ENCODE measurements at places on chromosomes 5 and 9. TPM values are rescaled to one million over a fixed set of nuclear protein-coding genes. Genes with fewer than 3 reads are reported as not detected.

The PCDH12 gene
- under 0.01 TPM for total RNA-seq

- DNase-seq: no peak
- H3K36me3 ChIP-seq: no peaks in the 10 kb centered on the region
- no peak overlapping the region for H3K4me3 ChIP-seq
- H3K27ac ChIP-seq: no peak overlapping the region
These were observed 299.4 kb downstream of the PARP8 start for GRCh38 chr5:50965654-50966375.

- DNase-seq: peak; percentile 33
- H3K4me3 ChIP-seq: no peak overlapping the region
- H3K4me1 ChIP-seq: peaks cover 5% of the 10 kb centered on the region
- peak overlapping the region; percentile 6 for H3K27ac ChIP-seq
- H3K36me3 ChIP-seq: no peaks in the 10 kb centered on the region
- H3K27me3 ChIP-seq: no peaks in the 10 kb centered on the region
These were observed 24.6 kb downstream of the RAPGEF6 start for GRCh38 chr5:131610198-131611063.

DNA sequence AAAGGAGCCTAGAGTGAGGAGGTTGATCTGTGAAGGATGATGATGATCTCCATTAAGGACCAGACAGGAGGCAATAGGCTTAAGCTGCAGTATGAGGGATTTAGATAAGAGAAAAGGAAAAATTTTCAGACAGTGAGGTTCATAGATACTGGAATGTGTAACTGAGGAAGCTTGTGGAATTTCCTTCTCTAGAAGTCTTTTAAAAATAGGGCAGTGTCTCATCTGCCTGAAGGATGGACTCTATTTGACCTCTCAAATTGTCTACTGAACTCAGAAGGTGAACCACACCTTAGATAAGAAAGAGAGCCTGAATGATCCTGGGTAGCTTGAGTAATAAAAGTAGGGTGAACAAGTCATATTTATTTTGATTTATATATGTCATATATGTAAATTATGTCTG, 148.2 kb upstream of the CDKN2B start:
- H3K27ac ChIP-seq: no peak overlapping the region
- H3K4me3 ChIP-seq: no peak overlapping the region
- no peaks in the 10 kb centered on the region for H3K36me3 ChIP-seq
- H3K4me1 ChIP-seq: peaks cover 7% of the 10 kb centered on the region

The STPG3 gene
- total RNA-seq: not detected

DNA sequence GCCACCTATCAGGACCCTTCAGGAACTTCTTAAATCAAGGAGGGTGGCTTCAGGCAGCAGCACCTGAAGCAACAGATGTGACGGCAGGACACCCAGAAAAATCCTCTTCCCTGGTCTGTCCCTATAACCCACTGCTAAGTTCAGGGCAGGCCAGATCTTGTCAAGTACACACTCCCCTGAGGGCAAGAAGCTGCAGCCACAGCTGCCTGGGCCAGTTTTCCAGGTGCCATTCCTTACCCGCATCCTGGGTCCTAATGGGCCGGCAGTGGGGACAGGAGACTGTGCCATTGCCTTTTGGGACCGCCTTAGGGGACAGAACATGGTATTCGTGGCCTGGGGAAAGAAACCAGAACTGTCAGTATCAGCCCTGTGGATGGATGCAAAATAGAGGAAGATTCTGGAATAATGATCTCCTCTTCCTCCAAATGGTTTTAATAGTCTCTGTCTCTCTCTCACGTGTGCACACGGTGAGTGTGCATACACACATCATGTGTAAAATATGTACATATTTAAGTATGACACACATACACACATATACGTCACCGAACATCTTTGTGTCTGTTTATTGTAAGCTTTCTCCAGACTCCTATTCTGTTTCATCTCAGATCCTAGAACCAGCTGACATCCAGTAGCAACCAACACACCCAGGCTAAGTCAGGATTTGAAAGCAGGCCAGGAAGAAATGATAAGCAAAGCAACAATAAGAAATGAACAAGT, 14.0 kb downstream of the ORM2 start:
- H3K36me3 ChIP-seq: peaks cover 22% of the 10 kb centered on the region
- no peaks in the 10 kb centered on the region for H3K27me3 ChIP-seq
- peaks cover 4% of the 10 kb centered on the region for H3K4me1 ChIP-seq
- no peak for DNase-seq

DNA sequence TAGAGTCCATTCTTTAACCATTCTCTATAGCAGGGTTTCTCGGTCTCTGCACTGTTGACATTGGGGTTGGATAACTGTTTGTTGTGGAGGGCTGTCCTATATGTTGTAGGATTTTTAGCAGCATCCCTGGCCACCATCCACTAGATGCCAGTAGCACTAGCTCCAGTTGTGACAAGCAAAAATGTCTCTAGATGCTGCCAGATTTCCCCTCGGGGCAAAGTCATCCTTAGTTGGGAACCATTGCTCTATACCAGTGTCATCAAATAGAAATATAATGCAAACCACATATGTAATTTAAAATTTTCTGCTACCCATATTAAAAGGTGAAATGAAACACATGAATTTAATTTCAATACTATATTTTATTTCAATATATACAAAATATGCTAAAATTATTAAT, 2.9 kb downstream of the TTC23L start:
- no peaks in the 10 kb centered on the region for H3K36me3 ChIP-seq
- H3K4me3 ChIP-seq: no peak overlapping the region
- H3K4me1 ChIP-seq: no peaks in the 10 kb centered on the region
- no peak overlapping the region for H3K27ac ChIP-seq

The HABP4 gene
- 18.2 TPM for total RNA-seq

DNA sequence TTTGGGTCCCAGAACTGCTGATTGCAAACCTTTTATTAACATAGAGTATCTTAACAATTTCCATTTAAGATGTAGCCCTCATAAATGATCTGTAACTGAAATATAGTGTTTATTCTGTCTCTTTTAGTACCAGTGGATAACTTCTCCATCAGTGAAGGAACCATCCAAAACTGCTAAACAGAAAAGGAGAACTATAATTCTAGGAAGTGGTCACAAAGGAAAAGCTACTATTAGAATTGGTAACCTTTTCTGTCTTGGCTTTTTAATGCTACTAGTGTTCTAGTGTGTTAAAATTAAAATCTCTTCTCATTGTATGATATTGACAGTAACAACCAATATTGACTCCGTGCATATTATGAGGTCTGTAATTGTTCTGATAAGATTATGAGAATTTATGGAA, 12.8 kb downstream of the CEP78 start:
- no peaks in the 10 kb centered on the region for H3K27me3 ChIP-seq
- no peaks in the 10 kb centered on the region for H3K4me1 ChIP-seq
- H3K27ac ChIP-seq: no peak overlapping the region
- H3K4me3 ChIP-seq: no peak overlapping the region
- no peaks in the 10 kb centered on the region for H3K36me3 ChIP-seq

DNA sequence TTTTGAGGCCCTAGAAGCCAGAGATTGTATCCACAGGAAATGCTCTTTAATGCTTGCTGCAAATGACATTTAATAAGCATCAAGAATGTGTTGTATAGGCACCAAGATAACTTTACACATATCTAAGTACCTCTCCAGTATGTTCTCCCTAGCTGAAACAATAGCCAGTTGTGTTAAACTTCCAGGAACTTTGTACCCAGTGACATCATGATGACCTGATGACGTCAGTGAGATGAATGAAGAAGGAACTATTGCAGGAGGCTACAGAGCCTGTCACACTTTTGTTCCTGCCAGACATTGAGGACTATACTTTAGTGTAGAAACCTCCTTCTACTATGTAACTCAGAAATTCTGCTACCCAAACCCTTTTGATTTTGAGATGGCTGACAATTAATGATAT, 129.8 kb downstream of the CD180 start:
- H3K4me3 ChIP-seq: no peak overlapping the region
- peak; percentile 34 for DNase-seq
- H3K27ac ChIP-seq: no peak overlapping the region
- H3K27me3 ChIP-seq: no peaks in the 10 kb centered on the region
- H3K4me1 ChIP-seq: no peaks in the 10 kb centered on the region

GRCh38 chr9:95131023-95131943, 186.2 kb downstream of the FANCC start:
- no peak overlapping the region for H3K27ac ChIP-seq
- H3K4me3 ChIP-seq: no peak overlapping the region
- peak; percentile 74 for DNase-seq
- H3K4me1 ChIP-seq: no peaks in the 10 kb centered on the region

The ADAMTSL2 gene
- under 0.01 TPM for total RNA-seq

DNA sequence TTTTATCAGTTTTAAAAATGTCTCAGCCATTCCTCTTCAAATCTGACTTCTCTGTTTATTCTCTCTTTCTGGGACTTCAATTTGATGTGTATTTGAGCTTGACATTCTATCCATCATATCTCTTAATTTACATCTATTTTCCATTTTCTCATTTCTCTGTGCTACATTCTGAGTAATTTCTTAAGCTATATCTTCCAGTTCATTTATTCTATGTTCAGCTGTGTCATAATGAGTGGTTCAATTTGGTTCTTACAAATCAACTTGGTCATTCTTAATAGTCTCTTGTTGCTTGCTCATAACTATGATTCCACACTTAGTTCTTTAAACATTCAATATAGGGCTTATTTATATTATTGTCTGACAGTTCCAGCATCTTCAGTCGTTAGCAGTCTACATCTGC, 16.9 kb downstream of the CKMT2 start:
- H3K27ac ChIP-seq: no peak overlapping the region
- no peaks in the 10 kb centered on the region for H3K36me3 ChIP-seq
- H3K27me3 ChIP-seq: no peaks in the 10 kb centered on the region
- no peak overlapping the region for H3K4me3 ChIP-seq

GRCh38 chr9:5178126-5178805, 7.2 kb downstream of the INSL6 start:
- H3K36me3 ChIP-seq: no peaks in the 10 kb centered on the region
- no peaks in the 10 kb centered on the region for H3K4me1 ChIP-seq
- H3K27ac ChIP-seq: no peak overlapping the region
- peaks cover 2% of the 10 kb centered on the region for H3K27me3 ChIP-seq
- no peak for DNase-seq

The PDCD1LG2 gene
- 6.9 TPM for total RNA-seq

GRCh38 chr5:78610636-78611035, 37.9 kb downstream of the LHFPL2 start:
- peak overlapping the region; percentile 44 for H3K27ac ChIP-seq
- no peaks in the 10 kb centered on the region for H3K27me3 ChIP-seq
- H3K36me3 ChIP-seq: no peaks in the 10 kb centered on the region

- DNase-seq: no peak
- no peaks in the 10 kb centered on the region for H3K4me1 ChIP-seq
- no peak overlapping the region for H3K27ac ChIP-seq
- H3K36me3 ChIP-seq: no peaks in the 10 kb centered on the region
- H3K27me3 ChIP-seq: no peaks in the 10 kb centered on the region
- H3K4me3 ChIP-seq: no peak overlapping the region
These were observed 179.3 kb downstream of the RFX3 start for GRCh38 chr9:3346549-3346948.

DNA sequence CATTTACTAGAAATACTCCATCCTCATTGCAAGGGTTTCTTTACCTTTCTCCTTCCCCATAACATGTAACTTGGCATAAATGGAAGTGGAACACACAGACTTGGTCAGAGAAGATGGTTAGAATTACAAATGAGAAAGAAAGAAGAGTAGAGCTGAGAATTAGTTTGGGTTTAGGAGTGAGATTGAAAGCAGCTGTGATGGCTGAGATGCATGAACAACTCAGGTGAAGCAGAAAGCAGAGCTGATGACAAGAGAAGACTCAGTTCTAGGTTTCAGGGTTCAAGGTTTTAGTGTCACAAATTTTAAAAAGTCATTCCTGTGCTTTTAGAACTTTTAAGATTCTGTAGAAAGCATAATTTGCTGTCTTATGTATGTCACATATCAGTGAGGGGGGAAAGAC, 54.0 kb downstream of the TMEM161B start:
- no peaks in the 10 kb centered on the region for H3K36me3 ChIP-seq
- H3K27ac ChIP-seq: no peak overlapping the region
- H3K27me3 ChIP-seq: no peaks in the 10 kb centered on the region
- H3K4me1 ChIP-seq: no peaks in the 10 kb centered on the region
- no peak overlapping the region for H3K4me3 ChIP-seq

The OR13C4 gene
- total RNA-seq: not detected

DNA sequence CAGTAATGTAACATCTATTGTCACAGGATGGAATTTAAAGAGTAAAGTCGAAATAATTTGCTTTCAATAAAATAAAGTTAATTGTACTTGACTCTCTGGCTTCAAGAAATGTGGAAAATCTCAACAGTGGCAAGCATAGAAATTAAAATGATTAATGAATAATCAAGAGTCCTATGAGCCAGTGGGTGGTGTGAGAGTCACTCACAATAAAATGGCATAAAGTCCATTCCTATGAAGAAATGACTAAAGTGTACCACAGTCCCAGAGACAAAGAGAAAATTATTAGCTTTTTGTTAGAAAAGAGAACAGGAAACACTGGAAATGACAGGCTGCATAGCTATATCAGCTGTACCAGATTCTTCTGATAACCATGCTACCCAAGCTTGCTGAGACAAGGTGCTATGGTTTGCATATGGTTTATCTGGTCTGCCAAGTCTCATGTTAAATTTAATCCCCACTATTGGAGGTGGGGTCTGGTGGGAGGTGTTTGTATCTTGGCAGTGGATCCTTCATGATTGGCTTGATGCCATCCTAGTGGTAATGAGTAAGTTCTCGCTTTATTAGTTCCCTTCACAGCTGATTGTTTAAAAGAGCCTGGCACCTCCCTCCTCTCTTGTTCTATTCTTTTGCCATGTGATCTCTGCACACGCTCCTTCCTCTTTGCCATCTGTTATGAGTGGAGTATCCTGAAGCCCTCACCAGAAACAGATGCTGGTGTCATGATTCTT, 647.7 kb upstream of the ITGA1 start:
- no peak for DNase-seq
- no peaks in the 10 kb centered on the region for H3K36me3 ChIP-seq
- H3K4me1 ChIP-seq: no peaks in the 10 kb centered on the region
- no peak overlapping the region for H3K4me3 ChIP-seq
- no peaks in the 10 kb centered on the region for H3K27me3 ChIP-seq

- H3K27ac ChIP-seq: no peak overlapping the region
- H3K27me3 ChIP-seq: no peaks in the 10 kb centered on the region
- peak overlapping the region; percentile 62 for H3K4me3 ChIP-seq
- no peaks in the 10 kb centered on the region for H3K36me3 ChIP-seq
- peaks cover 5% of the 10 kb centered on the region for H3K4me1 ChIP-seq
These were observed 513 bp upstream of the RNF180 start for GRCh38 chr5:64165160-64165499.

The GOLM1 gene
- 46.7 TPM for total RNA-seq

DNA sequence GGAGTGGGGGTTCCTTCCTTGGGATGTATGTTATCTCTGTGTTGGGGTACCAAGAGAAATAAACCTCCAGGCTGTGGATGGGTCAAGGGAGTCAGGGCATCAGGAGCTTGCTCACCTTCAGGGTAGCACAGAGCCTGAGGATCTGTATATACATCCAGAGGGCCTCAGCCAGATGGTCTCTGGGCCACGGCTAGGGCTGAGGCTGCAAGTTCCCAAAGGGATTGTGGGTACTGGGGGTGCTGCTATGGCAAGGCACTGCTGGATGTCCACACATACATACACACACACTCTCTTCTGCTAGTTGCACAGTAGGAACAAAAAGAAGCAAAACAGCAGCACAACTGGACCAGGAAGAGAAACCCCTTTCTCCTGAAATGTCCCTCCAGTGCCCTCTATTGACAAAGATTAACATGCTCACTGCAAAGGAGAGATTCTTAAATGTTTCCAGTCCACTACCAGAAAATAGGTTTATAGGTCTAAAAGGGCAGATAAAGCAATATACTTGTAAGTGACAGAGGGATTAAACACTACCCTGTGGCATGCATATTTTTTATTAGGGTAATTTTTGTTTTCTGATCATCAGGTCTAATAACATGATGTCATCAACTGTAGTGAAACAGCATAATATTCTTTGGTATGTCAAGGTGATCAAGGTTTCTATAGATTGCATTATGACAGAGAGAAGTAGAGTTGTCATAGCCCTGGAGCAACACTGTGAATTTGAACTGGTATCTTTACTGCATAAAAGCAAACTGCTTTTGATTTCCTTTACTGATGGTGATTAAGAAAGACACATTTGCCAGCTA, 56.3 kb upstream of the KCNN2 start:
- no peak overlapping the region for H3K27ac ChIP-seq
- no peaks in the 10 kb centered on the region for H3K4me1 ChIP-seq
- no peaks in the 10 kb centered on the region for H3K27me3 ChIP-seq
- H3K4me3 ChIP-seq: no peak overlapping the region
